ENCODE measurements at places on chromosomes 6 and 20.

- no peak for DNase-seq
These were observed 78.4 kb downstream of the RNF144B start for GRCh38 chr6:18465410-18466154.

GRCh38 chr6:130574146-130574545 is 208.3 kb downstream of the TMEM200A start:
- no peak for DNase-seq

DNA sequence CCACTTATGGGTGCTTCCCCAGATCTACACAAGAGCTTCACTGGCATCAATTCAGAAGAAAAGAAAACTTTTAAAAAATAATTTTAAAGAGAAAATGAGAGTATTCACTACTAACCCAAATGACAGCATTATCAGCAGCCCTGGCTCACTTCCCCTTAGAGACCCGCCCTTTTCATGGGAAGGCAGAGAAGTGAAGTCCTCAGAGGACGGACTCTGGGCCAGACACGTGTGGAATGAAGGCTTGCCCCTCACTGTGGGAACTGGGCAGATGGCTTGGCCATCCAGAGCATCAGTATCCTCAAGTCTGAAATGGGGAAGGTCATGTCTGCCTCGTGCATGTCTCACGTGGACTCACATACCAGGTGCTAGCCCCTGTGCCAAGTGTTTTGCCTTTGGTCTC is 63.5 kb downstream of the JAG1 start:
- DNase-seq = no peak

DNA sequence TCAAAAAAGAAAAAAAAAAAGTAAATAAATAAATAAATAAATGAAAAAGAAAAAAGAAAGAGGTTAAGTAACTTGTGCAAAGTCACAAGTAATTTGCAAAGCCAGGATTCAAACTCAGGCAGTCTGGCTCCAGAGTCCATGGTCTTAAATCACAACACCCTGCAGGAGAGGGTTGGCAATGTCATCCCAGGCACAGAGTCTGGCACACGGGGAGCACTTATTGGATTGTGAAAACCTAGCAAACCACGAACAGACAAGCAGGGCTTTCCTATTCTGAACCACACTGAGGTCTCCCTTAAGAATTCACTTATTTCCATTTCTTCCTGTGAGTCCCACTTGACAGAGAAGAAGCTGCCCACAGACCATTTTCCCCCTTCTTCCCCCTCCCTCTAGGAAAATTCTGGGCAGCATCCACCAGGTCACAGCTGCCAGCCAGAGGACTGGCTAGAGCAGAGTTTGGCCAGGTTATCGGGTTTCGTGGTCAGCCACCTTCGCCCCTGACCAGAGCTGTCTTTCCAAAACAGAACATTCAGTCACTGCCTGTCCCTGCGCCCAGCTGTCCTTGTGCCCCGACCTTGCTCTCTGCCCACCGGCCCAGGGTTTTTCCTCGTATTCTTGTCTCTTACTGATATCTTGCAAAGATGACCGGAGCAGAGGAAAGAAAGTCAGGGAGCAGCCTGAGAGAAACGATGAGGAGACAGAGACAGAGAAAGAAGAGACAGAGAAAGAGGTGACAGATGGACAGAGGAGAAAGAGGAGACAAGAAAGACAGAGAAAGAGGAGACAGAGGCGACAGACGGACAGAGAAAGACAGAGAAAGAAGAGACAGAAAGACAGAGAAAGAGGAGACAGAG is 106.4 kb upstream of the PTPN1 start:
- DNase-seq = no peak

DNA sequence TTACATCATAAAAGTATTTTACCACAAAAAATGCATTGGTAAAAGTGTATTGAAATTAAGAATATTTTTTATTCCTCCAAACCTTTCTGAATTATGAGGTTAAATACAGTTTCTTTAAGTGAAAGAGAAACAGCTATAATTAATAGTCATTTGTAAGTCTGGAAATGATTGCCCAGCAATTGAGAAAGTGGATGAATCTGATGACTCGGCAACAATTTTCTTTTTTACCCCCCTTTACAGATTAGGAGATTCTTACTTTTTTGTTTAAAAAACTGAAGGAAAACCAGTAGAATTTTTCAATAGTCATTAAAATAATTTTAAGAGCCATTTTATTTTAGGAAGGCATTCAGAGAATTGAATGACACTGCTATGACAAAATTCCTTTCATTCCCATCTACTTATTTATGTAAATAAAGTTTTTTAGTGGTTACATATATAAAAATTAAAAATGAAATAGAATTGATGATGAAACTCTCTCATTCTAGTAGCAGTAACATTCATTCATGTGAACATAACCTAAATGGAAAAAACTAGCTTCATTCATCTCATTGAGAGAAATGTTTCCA is 169.6 kb upstream of the PRND start:
- no peak for DNase-seq

- DNase-seq = no peak
These were observed 190.8 kb downstream of the TBC1D32 start for GRCh38 chr6:121143476-121143875.

GRCh38 chr20:53750827-53751619 is 157.4 kb upstream of the ZNF217 start:
- peak; percentile 14 for DNase-seq

GRCh38 chr6:153090241-153090930 is 40.7 kb downstream of the RGS17 start:
- DNase-seq = no peak

DNA sequence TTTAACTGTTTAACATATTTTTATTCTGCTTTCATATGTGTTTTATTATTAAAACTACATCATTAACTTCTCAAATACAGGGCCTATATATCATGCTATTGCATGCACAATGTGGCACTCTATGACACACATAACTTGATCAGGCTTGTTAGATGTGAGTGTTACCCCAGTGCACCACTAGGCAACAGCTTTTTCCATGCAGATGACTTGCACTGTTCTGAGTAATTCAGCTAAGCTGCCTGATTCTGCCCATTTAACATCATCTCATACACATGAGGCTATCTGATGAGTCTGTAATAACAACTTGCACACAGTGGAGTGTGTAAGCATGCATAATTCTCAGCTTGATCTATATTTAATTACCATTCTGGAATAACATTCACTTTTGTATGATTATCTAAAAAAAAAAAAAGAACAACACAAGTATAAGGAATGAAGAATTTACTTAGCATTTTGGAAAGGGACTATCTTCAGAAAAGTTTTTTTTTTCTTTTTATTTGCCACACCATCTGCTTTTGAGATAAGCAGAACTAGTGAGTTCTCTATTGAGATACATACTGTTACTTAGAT is 83.1 kb downstream of the GRM1 start:
- no peak for DNase-seq

DNA sequence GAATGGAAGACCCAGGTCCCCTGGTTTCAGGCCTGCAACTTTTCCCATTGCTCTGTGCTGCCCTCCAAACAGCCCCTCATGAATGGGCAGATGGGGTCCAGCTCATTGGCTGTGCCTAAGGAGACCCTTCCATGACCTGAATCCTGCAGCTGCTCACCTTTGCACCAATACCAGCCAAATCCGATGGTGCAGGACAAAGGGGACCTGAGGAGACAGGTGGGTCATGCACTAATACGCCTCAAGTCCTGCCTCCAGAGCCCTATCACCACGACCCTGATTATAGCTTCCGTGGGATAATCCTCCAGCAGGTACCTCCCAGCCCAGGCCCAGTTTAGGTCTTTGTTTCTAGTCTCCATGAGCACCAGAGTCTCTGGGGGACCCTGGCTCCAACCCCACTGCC is 16.8 kb downstream of the TREM1 start:
- no peak for DNase-seq

- DNase-seq = no peak
These were observed 266.3 kb downstream of the PTPRT start for GRCh38 chr20:42923348-42923918.

GRCh38 chr20:23257106-23257761 is 93.4 kb upstream of the NXT1 start:
- DNase-seq = no peak

GRCh38 chr6:37242429-37243052 is 15.0 kb upstream of the TBC1D22B start:
- no peak for DNase-seq

- no peak for DNase-seq
These were observed 8.5 kb upstream of the SLC22A2 start for GRCh38 chr6:160267102-160267501.

DNA sequence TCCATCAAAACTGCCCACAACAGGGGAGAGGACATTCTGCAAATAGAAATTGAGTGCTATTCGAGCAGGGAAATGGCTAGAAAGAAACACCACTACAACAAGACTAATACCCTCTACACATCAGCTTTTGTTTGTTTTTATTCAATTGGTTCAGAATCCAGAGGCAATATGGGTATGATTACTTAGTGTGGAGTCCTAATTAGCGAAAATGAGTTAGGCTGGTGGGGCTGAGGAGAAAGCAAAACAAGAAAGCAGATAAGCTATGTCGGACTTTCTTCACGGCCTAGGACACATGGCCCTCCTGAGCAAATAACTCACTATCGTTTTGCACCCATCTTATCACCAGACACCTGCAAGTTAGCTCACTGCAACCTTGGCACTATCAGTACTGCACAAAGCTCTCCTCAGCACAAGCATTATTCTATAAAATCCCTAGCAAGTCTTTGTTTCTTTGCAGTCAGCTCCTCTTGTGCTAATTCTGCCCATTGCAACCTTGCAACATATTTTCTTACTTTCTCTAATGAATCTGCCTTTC is 31.3 kb upstream of the SH3BGRL2 start:
- no peak for DNase-seq

- no peak for DNase-seq
These were observed 837 bp upstream of the OSER1 start for GRCh38 chr20:44211177-44212039.

GRCh38 chr20:59325142-59325523 is 24.7 kb downstream of the EDN3 start:
- no peak for DNase-seq

DNA sequence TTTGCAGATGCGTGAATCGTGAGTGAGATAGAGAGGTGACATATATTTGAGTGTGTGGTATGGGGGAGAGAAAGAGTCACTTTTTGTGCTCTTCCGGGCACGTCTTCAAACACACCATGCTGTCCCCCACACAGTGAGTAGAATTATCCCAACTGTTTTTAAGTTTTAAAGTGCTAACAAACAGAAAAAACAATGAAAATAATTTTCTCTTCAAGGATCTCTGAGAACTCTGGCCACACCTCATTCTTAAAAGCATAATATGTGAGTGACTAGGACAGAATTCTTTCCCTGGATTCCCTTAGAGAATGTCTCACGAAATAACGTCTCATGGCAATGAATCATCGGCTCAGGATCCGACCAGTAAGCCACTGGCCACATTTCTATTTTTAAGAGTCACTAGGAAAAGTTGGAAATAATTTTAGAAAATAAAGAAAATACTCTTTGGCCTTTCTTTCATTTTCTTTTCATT is 235.7 kb upstream of the ZNF217 start:
- no peak for DNase-seq

DNA sequence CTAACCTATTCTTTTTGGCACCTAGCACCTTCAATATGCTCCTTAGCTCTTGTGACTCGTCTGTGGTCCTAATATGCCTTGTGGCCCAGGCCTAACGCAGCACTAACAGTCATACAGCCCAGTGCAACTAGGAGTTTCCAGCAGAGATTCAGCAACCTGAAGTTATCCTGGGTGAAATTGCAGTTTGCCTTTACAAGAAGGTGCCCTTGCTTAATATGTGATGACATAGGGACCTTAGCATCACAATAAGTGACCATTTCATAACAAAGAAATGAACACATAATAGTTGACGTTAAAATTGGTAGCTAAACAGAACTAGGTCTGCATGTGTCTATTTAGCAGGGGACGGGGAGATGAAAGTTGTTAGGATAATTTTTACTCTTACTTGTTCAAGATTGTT is 10.1 kb downstream of the FIG4 start:
- DNase-seq = no peak

GRCh38 chr6:107045826-107046675 is 18.1 kb downstream of the MTRES1 start:
- no peak for DNase-seq

- no peak for DNase-seq
These were observed 151.1 kb downstream of the KHDC1L start for GRCh38 chr6:73074175-73074574.

GRCh38 chr6:133802861-133803260 is 86.1 kb upstream of the TCF21 start:
- DNase-seq = no peak

- no peak for DNase-seq
These were observed 55.7 kb downstream of the KHDC1L start for GRCh38 chr6:73169633-73170032.

GRCh38 chr6:3162067-3162497 is 4.7 kb upstream of the TUBB2A start:
- DNase-seq = no peak

DNA sequence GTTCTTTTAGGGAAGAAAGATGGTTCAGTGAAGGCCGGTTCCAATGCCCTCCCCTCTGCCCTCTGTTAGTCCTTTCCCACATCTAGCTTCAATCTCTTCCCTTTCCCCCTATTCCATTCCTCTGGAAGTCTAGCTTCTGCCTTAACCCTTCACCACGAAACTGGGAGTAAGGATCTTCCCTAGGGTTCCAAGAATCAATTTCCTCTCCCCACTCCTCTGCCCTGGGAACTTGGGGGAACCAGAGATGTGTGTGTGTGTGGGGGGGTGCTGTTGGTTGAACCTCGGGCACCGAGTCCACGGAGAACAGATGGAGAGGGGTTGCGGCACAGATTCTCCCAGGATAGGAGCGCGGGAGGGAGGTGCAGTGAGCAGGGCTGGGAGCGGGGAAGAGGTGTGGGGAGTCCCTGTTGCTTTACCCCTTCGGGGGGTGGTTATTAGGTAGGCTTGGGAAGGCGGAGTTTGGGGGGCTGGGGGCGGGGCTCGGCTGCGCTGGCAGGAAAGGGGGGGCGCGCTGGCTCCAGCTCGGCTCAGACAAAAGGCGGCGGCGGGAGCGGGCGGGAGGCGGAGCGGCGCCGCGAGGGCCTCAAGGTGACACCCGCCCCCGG is at the start of gene TMEM151B:
TSS of gene TMEM151B (plus strand) at position 530 of the 605 bp plus-strand sequence. CDS start 293 bp downstream, outside the sequence.
- no peak for DNase-seq

DNA sequence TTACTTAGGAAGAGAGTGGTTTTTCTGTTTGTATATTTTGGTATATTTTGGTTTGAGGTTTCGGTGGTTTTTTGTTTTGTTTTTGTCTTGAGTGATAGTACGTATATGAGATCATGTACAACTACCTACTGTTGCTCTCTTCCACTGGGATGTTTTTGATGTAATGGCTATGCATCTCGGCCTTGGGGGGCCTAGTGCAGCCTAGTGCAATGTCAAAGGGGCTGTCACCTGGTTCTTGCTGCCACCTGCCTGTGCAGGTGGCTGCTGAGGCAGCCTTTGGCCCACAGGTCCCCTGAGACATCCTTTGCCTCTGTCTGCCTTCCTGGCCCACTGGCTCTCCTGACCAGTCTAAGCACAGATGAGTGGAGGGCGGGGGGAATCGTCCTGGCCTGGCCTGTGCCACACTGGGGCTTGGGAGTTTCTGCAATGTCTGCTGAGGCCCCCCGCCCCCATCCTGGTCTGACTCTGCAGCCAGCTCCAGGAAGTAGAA is 546.6 kb downstream of the CD83 start:
- no peak for DNase-seq

- DNase-seq = no peak
These were observed 87.1 kb upstream of the POU3F2 start for GRCh38 chr6:98747273-98747672.

- no peak for DNase-seq
These were observed 164.1 kb upstream of the ECI2 start for GRCh38 chr6:4299476-4299875.

- no peak for DNase-seq
These were observed 35.6 kb upstream of the TGM3 start for GRCh38 chr20:2260250-2260649.

- no peak for DNase-seq
These were observed 26.5 kb downstream of the CD109 start for GRCh38 chr6:73722318-73723060.

All from activated naive CD4-positive, alpha-beta T cell treated with Interleukin-2 at 50 U/mL for 16 hours (primary cell).